NT2/D1 (cell line): ENCODE measurements at places on chromosomes 16 and 17.
A peak's percentile ranks its signal among the peaks of the same experiment; 100 is the strongest.

DNA sequence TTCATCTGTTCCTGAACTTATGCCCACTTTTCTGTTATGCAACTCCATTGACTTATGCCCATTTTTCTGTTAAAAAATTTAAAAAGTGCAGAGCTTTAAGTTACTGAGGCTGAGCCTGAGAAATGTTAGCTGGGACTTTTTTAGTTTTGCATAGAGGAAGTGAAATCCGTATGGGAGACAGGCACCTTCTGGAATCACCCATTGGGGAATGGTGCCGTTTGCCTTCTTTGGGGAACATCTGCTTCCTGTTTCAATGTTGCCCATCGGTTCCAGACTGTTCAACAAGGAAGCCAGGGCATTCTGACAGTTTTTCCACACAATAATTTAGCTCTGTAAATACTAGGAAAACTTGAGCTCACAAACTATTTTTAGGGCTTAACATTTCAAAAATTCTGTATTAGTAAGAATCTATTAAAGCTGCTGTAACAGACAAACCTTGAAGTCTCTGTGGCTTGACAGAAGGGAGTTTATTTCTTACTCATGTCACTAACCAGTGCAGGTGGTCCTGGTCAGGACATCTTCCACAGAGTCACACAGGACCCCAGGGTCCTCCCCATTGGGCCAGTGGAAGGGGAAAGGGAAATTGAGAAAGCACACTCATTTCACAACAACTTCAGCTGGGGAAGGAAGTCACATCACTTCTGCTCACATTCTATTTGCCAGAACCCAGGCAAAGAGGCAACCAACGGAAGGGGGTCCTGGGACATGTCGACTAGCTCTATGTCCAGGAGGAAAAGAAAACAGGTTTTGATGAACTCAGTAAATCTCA, 17.2 kb downstream of the PRKCB start:
- DNase-seq: no peak

- peak; percentile 91 for DNase-seq
Measured at GRCh38 chr16:67396159-67397035, 3.1 kb upstream of the TPPP3 start.

DNA sequence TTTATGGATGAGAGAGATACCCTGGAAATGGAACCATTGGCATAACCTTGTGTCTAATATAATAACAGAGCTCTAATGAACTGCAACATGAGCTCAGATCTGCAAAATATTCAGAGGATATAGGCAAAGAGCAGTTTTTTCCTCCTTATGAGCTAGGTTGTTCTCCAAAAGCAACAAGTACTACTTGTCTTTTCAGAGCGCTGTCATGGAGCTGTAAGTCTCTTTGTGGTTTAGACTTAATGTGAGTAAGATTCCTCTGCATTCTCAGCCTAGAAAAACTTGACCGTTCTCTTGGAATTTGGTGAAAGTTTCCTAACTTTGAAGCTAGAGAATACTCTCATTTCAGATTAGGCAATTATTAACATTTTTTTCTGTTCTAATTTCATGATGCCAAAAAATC, 85.2 kb downstream of the FTO start:
- no peak for DNase-seq

DNA sequence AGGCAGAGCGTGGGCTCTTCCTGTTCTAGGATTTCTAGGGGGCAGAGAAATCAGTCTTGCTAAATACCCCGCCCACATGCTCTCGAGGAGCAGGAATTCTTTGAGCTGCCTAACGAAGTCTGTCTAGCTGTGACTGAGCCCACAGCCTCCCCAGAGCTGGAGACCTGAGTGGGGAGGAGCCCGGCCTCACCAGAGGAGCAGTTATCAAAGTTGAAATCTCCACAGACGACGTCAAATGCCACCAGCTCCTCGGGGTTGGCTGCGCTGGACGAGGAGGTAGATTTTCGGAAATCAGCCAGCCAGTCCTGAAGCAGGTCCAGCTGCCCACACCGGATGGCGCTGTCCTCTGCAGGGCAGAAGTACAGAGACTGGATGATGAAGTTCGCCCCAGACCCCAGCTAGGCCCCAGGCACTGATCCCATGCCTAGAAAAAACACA, 53.8 kb downstream of the PRMT7 start:
- no peak for DNase-seq

GRCh38 chr17:81164371-81165245, 699 bp upstream of the PVALEF start:
- DNase-seq: no peak

DNA sequence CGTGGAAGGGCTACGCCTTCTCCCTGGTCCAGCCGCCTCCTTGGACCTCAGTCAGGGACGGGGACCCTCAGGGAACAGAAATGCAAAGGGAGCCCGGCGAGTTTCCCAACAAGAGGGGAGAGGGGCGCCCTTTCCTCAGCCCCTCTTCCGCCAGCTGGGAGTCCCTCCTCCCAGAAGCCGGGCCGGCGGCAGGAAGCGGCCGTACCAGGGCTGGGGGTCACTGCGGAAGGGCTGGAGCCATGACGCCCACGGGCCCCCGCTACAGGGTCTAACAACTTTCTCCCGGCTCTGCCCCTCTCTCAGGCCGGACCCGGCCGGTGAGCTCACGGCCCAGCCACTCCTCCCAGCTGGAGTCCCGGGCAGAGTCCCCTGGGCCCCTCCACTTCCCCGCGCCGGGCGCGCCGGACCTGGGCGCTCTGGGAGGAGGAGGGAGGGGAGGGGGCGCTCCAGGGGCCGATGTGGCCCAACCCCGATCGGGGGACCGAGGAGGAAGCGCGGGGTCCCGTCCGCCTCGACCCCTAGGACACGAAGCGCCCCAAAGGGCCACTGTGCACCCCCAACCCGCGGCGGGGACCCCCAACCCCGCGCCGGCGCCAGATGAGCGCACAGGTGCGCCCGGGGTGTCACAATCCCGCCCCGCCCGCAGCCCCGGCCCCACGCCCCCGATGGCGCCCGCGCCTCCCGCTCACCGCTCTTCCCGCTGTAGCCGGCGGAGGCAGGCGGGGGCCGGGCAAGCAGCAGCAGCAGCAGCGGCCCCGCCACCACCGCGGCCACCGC, 578 bp downstream of the PGAP6 start:
- DNase-seq: no peak

GRCh38 chr17:10727192-10727591, 2.6 kb downstream of the TMEM220 start:
- no peak for DNase-seq

- DNase-seq: no peak
Measured at GRCh38 chr16:65212240-65212639, 90.4 kb upstream of the CDH11 start.

- DNase-seq: peak; percentile 79
Measured at GRCh38 chr17:4263282-4264215, at the start of gene ANKFY1. Gene ANKFY1, minus strand, starts transcription at chr17:4263979. Its CDS starts 38 bp downstream, at chr17:4263941.

GRCh38 chr17:885971-886571, 93.5 kb downstream of the NXN start:
- DNase-seq: no peak

GRCh38 chr16:79253100-79253631, 347.4 kb downstream of the MAF start:
- DNase-seq: no peak

GRCh38 chr16:4561596-4561995, 5.5 kb downstream of the C16orf96 start:
- DNase-seq: no peak

DNA sequence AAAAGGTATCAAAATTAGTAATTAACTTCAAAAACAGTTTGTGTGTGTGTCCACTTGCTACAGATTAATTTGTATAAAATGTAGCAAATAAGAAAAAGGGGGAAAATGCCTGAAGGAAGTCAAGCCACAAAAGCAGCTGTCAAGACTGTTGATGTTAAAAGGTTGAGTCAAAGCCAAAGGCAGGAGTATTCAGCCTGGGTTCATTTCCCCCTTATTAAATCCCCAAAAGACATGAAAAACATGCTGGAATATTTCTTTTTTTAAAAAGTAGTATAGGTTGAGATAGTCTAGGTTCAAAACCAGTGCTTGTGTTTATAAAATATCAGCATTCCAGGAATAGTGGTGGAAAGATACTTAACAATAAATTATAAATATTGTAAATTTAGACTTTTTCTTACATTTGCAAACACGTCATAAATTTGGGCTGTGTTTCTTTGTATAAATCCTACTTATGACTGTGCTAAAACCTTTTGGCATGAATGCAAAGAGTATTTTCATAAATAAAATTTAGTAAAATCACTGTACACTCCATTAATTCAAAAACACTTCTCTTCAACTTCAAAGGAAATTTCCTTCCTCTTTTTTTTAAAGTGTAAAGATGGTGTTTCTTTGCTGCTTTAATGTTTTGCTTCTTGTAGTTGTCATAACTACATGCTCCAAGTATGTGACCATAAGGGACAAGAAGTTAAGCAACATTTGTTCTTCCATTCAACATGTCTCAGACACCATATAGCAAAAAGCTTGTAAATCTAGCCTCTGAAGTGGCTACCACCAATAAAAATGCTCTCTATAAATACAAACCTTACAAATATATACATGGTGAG, 72.0 kb downstream of the SKAP1 start:
- DNase-seq: no peak

GRCh38 chr16:56894331-56894917, 29.4 kb downstream of the SLC12A3 start:
- no peak for DNase-seq

DNA sequence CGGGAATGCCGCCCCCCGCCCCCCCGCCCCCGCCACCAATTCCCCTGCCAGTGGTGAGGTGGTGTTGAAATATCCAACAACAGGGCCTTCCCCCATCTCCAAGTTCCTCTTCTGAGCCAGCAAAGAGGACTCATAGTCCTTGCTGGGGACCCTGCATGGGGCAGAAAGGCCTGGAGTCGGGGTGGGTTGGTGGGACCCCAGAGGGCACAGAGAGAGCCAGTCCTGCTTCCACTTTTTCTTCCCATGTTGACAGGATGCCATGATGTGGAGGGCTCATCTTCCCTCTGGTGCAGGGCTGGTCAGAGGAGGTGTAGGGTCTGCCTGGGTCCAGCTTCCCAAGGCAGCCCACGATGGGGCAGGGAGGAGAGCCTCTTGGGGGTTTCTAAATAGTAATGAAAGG, 49.0 kb upstream of the PIK3R6 start:
- no peak for DNase-seq

GRCh38 chr17:77946900-77947645, 11.4 kb upstream of the TNRC6C start:
- no peak for DNase-seq

- no peak for DNase-seq
Measured at GRCh38 chr16:66656547-66656946, 40.0 kb downstream of the CMTM4 start.

DNA sequence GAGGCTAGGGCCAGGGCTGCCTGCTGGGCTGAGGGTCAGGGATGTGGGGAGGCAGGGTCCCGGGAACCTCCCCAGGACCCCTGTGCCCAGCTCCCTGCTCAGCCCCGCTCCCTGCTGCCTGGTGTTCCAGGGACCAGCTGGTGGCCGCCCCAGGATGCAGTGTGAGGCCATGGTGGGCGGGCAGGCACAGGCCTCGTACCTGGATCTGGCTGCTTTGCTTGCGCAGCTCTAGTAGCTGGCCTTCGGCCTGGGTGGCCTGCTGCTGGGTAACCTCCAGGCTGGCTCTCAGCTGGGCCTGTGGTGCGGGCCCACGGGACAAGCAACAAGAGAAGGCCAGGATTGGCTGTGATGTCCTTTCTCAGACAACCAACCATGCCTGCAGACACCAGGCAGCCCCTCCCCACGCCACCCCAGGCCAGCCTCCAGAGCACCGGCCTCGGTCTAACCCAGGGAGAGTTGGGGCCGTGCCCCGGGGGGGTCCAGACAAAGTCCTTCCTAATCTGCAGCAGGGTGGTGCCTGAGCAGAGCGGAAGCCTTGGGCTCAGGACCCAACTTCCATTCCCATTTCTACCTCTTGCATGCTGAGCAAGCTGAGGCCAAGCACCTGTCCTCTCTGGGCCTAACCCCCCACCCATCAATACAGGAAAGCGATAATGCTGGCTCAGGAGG, 4.1 kb downstream of the TRIM65 start:
- no peak for DNase-seq

- DNase-seq: no peak
Measured at GRCh38 chr16:79970551-79971236, 370.2 kb upstream of the MAF start.

DNA sequence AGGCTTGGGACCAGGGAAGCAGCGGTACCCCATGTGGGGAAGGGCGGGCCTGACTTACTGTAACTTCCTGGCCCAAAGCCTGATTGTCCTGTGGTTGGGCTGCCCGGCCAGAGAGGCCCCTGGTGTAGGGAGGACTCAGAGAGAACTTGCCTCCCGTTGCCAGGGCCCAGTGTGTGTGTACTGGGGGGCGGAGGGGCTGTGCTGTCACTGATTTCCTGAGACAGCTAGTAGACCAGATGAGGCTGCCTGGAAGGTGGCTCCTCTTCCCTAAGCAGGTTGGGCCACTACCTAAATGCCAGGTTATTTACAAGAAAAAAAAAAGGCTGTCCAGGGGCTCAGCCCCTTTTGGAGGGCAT, 16.7 kb downstream of the SOCS3 start:
- no peak for DNase-seq

GRCh38 chr16:13438064-13438463, 481.9 kb upstream of the ERCC4 start:
- no peak for DNase-seq

GRCh38 chr17:63414222-63414621, 31.9 kb downstream of the CYB561 start:
- no peak for DNase-seq

DNA sequence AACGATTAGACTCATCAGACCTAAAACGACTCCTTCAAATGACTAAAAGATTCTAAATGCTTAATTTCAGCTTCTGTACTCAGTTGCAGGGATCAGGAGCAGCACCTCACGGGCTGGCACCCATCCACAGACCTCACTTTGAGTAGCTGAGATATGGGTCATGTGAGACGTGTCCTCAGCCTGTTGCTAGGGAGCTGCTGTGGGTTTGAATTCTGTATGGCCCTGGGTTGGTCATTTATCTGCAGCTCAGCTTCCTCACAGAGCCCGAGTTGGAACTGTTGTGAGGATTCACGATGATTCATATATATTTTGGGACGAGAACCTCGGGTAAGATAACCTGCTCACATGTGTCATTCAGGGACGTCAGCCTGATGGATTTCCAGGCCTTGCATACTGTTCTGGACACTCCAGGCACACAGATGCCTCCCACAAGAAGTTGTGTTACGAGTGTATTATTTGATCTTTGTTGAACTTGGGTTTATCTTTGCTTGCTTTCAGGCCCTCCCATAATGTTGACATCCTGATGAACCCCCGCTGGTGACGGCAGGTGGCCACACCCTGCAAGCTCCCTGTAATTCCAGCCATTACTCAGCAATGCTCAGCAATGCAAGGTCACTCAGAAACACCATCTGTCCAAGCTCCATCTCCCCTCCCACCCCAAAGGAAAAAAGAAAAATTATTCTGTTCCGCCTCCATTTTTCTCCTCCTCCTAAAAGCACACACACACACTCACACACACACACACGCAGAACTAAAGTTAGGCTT, 137.6 kb downstream of the RBFOX3 start:
- no peak for DNase-seq
